Neural crest cell (in vitro differentiated cells): ENCODE measurements at places on chromosomes 12 and 14.

- peaks cover 4% of the 10 kb centered on the region for H3K4me1 ChIP-seq
- H3K27me3 ChIP-seq = peaks cover 6% of the 10 kb centered on the region
- H3K4me3 ChIP-seq = no peak overlapping the region
These were observed 53.3 kb upstream of the NCOR2 start for GRCh38 chr12:124620606-124621295.

DNA sequence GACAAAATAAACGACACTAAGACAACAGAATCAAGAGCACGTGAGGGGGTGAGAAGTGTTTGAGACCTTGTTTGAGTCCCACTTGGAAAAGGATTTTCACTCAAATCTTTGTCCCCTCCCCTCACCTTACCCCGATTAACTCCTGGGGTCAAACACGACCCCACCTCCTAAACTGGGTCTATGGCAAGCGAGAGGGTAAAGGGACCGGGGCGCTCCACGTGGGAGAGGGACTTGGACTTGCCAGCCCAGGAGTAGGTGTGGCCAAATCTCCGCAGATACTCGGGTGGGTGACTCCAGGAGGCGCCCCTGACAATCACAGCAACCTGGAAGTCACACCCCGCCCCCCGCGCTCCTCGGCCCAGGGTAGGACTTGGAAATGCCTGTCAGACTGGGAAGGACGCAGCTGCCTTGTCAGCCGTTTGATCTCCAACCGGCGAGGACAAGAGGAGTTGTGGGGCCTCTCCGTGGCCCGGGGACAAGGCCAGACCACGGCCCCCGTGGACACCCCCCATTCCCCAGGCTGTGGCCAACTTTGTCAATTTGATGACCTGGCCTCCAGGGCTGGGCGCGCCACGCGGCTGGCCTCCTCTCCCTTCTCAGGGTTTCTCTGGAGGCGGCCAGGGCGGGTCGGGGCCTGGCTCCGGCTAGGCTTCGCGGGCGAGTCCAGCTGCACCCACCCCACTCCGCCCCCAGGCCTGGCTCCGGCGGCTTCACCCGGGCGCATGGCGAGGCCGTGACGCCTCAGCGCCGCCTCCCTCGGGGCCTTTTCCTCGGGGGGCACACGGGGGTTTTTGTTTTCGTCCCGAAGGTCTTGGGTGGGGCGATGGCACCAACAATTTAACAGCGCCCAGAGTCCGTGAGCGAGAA lies 1.1 kb upstream of the BCL11B start:
- H3K4me1 ChIP-seq = peaks cover 43% of the 10 kb centered on the region
- DNase-seq = peak; percentile 36
- H3K36me3 ChIP-seq = no peaks in the 10 kb centered on the region
- peaks cover 88% of the 10 kb centered on the region for H3K27me3 ChIP-seq
- H3K27ac ChIP-seq = no peak overlapping the region
- H3K4me3 ChIP-seq = peak overlapping the region; percentile 86

GRCh38 chr14:28057359-28058296 lies 709.0 kb upstream of the FOXG1 start:
- H3K4me1 ChIP-seq = no peaks in the 10 kb centered on the region
- H3K4me3 ChIP-seq = no peak overlapping the region
- H3K27ac ChIP-seq = no peak overlapping the region
- no peaks in the 10 kb centered on the region for H3K27me3 ChIP-seq
- DNase-seq = no peak

DNA sequence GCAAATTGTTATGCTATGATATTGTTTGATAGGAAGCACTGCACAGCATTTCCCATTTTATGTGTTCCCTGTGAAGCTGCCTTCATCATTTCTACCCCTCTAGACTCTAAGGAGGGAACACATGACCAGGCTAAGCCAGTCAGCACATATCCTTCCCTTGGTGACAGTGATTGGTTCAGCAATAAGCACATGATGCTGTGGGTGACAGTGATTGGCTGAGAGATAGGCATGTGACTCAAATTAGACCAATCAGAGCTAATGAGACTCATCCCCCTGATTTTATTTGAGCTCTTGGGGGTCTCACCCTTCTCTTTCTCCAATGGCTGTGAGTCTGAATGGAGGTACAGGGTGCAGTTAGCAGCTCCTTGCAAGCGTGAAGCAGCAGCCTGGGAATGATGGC lies 195.2 kb downstream of the NUAK1 start:
- DNase-seq = no peak
- no peak overlapping the region for H3K27ac ChIP-seq
- H3K36me3 ChIP-seq = no peaks in the 10 kb centered on the region
- no peak overlapping the region for H3K4me3 ChIP-seq

- peak; percentile 10 for DNase-seq
- no peaks in the 10 kb centered on the region for H3K27me3 ChIP-seq
- peaks cover 10% of the 10 kb centered on the region for H3K4me1 ChIP-seq
- H3K27ac ChIP-seq = no peak overlapping the region
- H3K36me3 ChIP-seq = no peaks in the 10 kb centered on the region
These were observed 256.8 kb upstream of the GARIN6 start for GRCh38 chr12:99390707-99391106.

- H3K36me3 ChIP-seq = no peaks in the 10 kb centered on the region
- H3K27me3 ChIP-seq = no peaks in the 10 kb centered on the region
- no peak overlapping the region for H3K27ac ChIP-seq
- DNase-seq = no peak
- no peak overlapping the region for H3K4me3 ChIP-seq
- H3K4me1 ChIP-seq = no peaks in the 10 kb centered on the region
These were observed 25.7 kb downstream of the KIF26A start for GRCh38 chr14:104164041-104164440.

DNA sequence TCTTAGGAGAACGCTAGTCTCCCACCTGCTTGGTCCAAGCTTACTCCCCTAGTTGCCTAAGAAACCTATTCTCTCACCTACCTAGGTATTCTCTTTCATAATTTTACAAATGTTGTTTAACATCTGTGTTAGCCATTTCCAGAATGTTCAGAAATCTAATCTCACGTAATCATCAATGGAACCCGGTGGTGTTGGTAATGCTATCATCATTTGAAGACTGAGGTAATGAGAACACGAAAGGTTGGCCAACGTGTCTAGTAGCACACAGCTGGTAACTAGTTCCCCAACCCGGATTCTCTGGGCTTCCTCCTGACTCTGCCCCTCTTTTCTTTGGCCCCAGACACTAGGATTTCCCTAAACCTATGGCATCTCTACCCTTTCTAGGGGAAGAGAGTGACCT lies 43.8 kb upstream of the EMP1 start:
- no peaks in the 10 kb centered on the region for H3K4me1 ChIP-seq
- no peak overlapping the region for H3K27ac ChIP-seq
- H3K27me3 ChIP-seq = no peaks in the 10 kb centered on the region
- H3K4me3 ChIP-seq = no peak overlapping the region
- no peaks in the 10 kb centered on the region for H3K36me3 ChIP-seq

GRCh38 chr12:11877102-11877826 lies 193.5 kb upstream of the BCL2L14 start:
- H3K36me3 ChIP-seq = peaks cover 2% of the 10 kb centered on the region
- no peak overlapping the region for H3K27ac ChIP-seq
- H3K4me3 ChIP-seq = no peak overlapping the region
- peaks cover 29% of the 10 kb centered on the region for H3K4me1 ChIP-seq
- no peak for DNase-seq
- no peaks in the 10 kb centered on the region for H3K27me3 ChIP-seq

- no peak for DNase-seq
- no peak overlapping the region for H3K4me3 ChIP-seq
- H3K36me3 ChIP-seq = no peaks in the 10 kb centered on the region
- no peaks in the 10 kb centered on the region for H3K4me1 ChIP-seq
- no peak overlapping the region for H3K27ac ChIP-seq
- no peaks in the 10 kb centered on the region for H3K27me3 ChIP-seq
These were observed 232.2 kb downstream of the EMP1 start for GRCh38 chr12:13428538-13429265.

DNA sequence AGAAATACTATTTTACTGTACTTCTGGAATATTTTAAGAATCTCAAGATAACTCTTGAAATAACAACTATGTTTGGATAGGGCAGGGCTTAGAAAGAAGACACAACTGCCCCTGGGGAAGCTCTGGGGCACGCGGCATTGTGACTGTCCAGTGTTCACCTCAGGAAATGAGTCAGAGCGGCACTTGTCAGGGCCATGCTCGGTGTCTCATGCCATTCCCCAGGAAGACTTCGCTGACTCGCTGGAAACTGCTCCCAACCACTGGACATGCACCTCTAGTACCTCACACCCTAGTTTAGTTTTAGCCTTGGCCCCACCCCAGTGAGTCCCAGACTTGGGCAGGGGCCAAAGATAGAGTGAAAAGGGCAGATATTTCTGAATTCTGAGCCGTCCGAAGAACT lies 192.0 kb downstream of the TTC7B start:
- no peaks in the 10 kb centered on the region for H3K27me3 ChIP-seq
- peak overlapping the region; percentile 98 for H3K27ac ChIP-seq
- H3K4me3 ChIP-seq = no peak overlapping the region

- H3K27ac ChIP-seq = no peak overlapping the region
- H3K36me3 ChIP-seq = no peaks in the 10 kb centered on the region
- H3K4me1 ChIP-seq = peaks cover 17% of the 10 kb centered on the region
- H3K4me3 ChIP-seq = peak overlapping the region; percentile 13
These were observed 5.1 kb downstream of the JPH4 start for GRCh38 chr14:23573384-23574015.

DNA sequence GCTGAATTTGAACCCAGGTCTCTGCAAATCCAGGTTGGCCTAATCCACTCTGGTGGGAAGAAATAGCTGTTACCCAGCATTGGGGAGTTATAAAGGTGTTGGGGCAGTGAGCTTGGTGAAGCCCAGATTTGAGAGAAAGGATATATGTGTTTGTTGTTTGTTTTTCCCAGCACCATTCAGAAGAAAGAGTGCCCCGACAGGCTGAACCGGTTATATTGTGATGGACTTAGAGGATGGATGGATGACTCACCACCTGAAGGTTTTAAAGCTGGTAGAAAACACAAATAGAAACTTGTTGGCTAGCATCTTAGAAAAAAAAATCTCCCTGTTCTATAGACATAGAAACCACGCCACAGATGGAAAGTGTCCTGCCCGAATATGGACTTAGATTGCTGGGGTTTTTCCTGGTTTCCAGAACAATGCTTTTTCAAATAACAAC lies 404.6 kb downstream of the MED13L start:
- H3K27ac ChIP-seq = no peak overlapping the region
- H3K4me1 ChIP-seq = peaks cover 7% of the 10 kb centered on the region
- DNase-seq = no peak

- H3K27ac ChIP-seq = no peak overlapping the region
- DNase-seq = no peak
- no peaks in the 10 kb centered on the region for H3K27me3 ChIP-seq
- H3K36me3 ChIP-seq = no peaks in the 10 kb centered on the region
These were observed 344.2 kb downstream of the LRIG3 start for GRCh38 chr12:58576081-58576480.

- H3K4me3 ChIP-seq = no peak overlapping the region
- no peaks in the 10 kb centered on the region for H3K4me1 ChIP-seq
- DNase-seq = no peak
- no peak overlapping the region for H3K27ac ChIP-seq
These were observed 154.3 kb downstream of the CEP83 start for GRCh38 chr12:94305130-94305957.

DNA sequence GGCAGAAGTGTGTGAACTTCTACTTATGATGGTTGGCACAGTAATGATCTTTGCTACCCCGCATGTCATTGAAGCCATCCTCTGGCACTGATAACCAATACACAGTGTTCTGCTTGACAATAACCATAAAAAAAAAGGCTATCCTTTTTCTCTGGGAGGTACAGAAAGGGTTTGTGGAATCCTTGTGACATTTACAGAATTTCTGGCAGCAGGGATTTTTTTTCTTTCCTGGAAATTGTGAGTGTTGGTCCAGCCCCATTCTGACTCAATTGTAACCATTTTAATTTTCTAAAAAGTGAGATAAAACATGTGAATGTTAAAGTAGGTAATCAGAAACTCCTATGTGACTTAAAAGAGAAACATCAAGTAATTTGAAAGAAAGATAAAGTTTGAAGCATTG lies 943.8 kb downstream of the TMTC2 start:
- no peak for DNase-seq
- H3K36me3 ChIP-seq = no peaks in the 10 kb centered on the region
- no peaks in the 10 kb centered on the region for H3K4me1 ChIP-seq
